ENCODE measurements at places on chromosomes 1 and 21. TPM values are rescaled to one million over a fixed set of nuclear protein-coding genes. Genes with fewer than 3 reads are reported as not detected.

The CNTN2 gene
- polyA plus RNA-seq, result not detected

The F13B gene
- polyA plus RNA-seq, result not detected

The VHLL gene
- polyA plus RNA-seq, result not detected

The GOLT1A gene
- polyA plus RNA-seq, result 7.6 TPM

The ATP6V1G3 gene
- not detected for polyA plus RNA-seq

The ACOT7 gene
- 17.7 TPM for polyA plus RNA-seq

The DLGAP3 gene
- polyA plus RNA-seq, result 0.25 TPM

The PROX1 gene
- 0.23 TPM for polyA plus RNA-seq

The REN gene
- polyA plus RNA-seq, result not detected

The C1orf185 gene
- polyA plus RNA-seq, result not detected

The HSD3B2 gene
- 0.10 TPM for polyA plus RNA-seq

The CD1E gene
- polyA plus RNA-seq, result 0.53 TPM

The GBP6 gene
- 50.8 TPM for polyA plus RNA-seq

The CRNN gene
- polyA plus RNA-seq, result not detected

The KCNQ4 gene
- polyA plus RNA-seq, result 0.56 TPM

The RGS18 gene
- 1.8 TPM for polyA plus RNA-seq

The NPL gene
- polyA plus RNA-seq, result 5.5 TPM

The AGMAT gene
- 0.46 TPM for polyA plus RNA-seq

The ELAPOR1 gene
- polyA plus RNA-seq, result 47.7 TPM

The PDIK1L gene
- 4.1 TPM for polyA plus RNA-seq

The SPRR3 gene
- not detected for polyA plus RNA-seq

The CFHR4 gene
- not detected for polyA plus RNA-seq

The PDC gene
- not detected for polyA plus RNA-seq

The SERPINC1 gene
- 0.20 TPM for polyA plus RNA-seq
